ENCODE measurements at places on chromosomes 7 and 10. TPM values are rescaled to one million over a fixed set of nuclear protein-coding genes. Genes with fewer than 3 reads are reported as not detected.
A peak's percentile ranks its signal among the peaks of the same experiment; 100 is the strongest.

GRCh38 chr7:101370836-101371235 lies 8.2 kb downstream of the COL26A1 start:
- DNase-seq: no peak

DNA sequence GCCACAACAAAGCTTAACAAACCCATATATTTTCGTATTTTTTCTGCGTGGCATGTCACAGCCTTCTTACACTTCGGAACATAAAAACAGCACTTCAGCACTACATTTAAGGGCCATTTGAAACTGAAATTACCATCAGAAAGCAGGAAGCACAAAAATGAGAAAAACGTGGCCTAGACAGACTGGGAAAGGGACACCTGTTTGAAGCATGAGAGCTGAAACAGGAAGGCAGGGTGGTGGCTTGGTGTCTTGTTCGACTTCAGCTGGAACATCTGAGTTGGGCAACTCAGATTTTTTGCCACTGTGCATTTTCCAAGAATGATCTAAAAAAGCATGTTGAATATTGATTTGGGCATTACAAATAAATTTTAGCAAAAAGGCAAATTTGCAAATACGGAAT lies 243.2 kb downstream of the ELMO1 start:
- DNase-seq: no peak

PDE6C gene
- total RNA-seq: not detected

- no peak for DNase-seq
Observed at GRCh38 chr7:139106959-139107358, 2.6 kb downstream of the ZC3HAV1 start.

RAB19 gene
- not detected for total RNA-seq

DNA sequence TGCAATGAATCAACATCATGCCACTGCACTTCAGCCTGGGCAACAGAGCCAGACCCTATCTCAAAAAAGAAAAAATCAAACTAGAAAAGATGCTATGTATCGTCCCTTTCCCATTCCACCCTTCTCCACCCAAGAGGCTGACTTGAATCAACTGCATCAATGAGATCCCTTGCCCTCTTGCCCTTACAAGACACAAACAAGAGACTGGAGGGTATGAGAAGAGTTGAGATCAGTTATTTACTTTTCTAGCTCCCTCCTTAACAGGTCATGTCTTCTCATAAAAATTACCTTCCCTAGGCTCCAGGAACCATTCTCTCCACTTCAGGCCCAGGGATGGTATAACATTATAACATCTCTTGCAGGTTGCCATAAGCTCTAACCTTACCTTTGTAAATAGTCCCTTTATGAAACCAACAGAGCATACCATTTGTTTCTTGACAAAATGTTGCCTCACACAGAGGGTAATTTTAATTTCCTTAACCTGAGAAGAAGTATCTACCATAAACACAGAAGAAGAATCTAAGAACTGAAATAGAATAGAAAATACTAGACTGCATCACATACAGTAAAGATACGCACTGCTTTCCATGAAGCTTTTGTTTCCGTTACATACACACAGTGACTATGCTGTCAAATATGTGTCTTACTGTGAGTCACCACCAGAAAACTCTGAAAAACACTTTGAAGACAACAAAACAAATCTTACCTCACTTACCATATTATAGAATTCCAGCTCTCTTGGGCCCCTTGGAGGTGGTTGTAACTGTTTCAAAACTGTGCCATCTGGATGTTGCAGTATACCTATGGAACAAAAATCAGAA lies 30.5 kb downstream of the IPMK start:
- peak; percentile 94 for DNase-seq

PGAM2 gene
- not detected for total RNA-seq

GRCh38 chr7:99928994-99929729 lies at the start of gene GJC3:
GJC3 (minus strand) TSS chr7:99929620; CDS start chr7:99929620, 0 bp downstream.
- peak; percentile 74 for DNase-seq

DNA sequence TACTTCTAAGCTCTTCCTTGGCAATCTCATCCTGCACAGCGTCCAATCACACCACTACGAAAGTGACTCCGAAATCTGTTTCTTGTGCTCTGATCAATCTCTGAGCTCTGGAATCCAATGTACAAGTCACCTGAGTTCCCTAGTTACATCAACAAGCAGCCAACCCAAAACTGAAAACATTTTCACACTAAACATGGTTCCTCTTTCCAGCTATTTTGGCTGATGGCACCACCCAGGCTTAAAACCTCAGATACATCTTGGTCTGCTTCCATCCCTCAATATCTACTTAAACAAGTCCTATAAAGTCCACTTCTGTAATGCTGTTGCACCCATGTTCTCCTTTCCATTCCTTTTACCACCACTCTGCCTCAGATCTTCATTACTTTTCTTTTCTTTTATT lies 3.6 kb downstream of the BLOC1S2 start:
- no peak for DNase-seq

DNA sequence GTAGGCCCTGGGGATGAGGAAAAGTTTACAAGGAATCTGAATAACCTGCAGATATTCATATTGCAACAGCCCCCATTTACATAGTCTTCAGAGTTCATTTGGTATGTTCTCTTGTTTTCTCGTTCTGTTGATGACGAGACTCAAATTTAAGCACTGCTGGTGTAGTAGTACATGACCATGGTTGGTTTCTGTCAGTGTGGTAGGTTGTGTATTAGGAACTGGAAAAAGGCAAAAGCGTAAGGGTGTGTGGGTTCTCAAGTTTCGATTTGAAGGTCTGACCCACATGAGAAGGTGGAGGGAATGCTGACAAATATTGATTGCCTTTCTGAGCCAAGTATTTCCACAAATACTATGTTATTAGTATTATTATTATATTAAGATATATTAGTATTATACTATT lies 151.7 kb downstream of the AUTS2 start:
- no peak for DNase-seq

DNA sequence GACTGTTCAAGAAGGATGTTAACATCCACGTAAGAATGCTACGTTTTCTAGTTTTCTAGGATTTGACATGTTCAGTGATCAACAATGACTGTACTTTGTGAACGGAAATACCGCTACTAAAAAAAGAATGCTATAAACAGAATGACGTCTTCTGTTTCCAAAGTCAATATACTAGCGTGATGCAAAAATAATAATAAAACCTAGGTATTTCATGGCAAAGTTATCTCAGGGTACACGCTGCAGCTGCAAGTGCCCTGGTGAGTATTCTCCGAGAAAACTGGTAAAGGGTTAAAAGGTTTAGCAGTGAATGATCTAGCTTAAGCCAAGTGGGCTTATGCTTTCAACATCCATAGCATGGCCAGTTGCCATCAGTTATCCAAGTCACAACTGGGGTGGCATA lies 653.3 kb upstream of the PFKP start:
- peak; percentile 13 for DNase-seq

OGDHL gene
- total RNA-seq: 10.7 TPM

DPY19L1 gene
- total RNA-seq: 58.3 TPM

DNA sequence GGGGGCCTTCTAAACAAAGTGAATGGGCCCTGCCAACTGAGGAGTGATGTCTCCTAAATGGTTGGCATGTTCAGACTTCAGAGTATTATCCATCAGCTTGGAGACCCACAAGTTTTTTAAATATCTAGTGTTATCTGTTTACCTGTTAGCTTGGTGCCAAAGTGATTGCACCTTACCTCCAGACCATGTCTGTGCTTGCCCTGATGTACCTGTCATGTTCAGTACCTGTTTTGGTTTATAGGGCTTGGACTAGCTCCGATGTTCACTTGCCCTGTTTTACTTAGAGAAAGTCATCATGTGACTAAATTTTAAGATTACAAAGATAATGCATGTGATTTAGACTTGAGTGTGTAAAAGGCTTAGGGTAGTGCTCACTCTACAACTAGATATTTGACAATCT lies 67.7 kb downstream of the CNNM2 start:
- DNase-seq: no peak

DNA sequence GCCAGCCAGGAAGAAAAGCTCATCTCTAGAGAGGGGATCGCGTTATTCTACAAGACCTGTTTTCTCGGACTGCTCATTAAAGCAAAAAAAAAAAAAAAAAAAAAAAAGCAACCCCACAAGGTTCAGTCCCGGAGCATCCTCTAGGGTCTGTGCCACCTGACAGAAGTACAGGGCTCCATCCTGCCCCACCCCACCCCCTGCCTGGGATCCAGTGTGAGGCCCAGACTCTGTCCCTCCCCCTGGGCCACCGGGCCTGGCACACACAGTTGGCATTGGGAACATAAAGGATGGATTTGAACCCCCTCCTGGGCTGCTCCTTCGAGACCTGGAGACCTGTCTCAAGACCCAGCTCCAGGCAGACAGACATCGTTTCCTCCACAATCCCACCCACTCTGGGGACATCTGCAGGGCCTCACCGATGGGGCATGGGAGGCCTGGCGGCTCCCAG lies 688 bp downstream of the ORAI2 start:
- DNase-seq: peak; percentile 37

DNA sequence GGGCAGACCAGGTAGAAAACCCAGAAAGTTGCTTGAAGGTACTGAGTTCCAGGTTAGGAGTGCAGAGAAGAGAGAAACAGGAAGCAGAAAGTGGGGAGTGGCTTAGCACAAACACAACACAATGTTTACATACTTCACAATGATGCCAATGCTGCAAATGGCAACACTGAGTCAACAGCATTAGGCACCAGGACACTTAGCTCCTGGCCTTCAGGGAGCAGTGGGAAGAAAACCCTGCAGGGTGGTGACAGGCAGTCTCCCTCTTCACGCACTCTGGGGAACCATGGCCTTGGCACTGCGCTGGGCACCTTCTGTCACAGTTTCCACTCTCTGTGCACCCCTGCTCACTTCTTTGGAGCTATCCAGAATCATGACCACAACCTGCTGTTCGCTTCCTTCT lies 7.3 kb downstream of the ICA1 start:
- no peak for DNase-seq

GRCh38 chr7:38669965-38670520 lies 38.9 kb upstream of the AMPH start:
- DNase-seq: no peak

- DNase-seq: no peak
Observed at GRCh38 chr7:50409856-50410745, 40.0 kb downstream of the FIGNL1 start.

NCF1 gene
- total RNA-seq: not detected

IDI2 gene
- not detected for total RNA-seq

ECHDC3 gene
- total RNA-seq: 2.1 TPM

DNA sequence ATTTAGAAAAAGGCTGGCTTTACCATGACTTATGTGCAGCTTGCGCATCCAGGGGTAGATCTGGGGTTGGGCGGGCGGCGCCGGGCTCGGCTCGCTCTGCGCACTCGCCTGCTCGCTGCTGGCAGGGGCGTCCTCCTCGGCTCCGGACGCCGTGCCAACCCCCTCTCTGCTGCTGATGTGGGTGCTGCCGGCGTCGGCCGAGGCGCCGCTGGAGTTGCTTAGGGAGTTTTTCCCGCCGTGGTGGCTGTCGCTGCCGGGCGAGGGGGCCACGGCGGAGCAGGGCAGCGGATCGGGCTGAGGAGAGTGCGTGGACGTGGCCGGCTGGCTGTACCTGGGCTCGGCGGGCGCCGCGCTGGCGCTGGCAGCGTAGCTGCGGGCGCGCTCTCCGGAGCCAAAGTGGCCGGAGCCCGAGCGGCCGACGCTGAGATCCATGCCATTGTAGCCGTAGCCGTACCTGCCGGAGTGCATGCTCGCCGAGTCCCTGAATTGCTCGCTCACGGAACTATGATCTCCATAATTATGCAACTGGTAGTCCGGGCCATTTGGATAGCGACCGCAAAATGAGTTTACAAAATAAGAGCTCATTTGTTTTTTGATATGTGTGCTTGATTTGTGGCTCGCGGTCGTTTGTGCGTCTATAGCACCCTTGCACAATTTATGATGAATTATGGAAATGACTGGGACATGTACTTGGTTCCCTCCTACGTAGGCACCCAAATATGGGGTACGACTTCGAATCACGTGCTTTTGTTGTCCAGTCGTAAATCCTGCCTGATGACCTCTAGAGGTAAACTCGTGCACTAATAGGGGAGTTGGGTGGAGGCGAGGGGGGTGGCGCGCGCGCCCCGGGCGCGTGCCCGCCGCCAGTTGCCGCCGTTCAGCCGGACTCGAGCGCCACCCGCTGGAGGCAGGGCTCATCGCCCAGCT lies at the start of gene HOXA5:
Gene HOXA5 (minus strand): TSS at position 659 of the 927 bp plus-strand sequence. CDS start 74 bp downstream, at position 585.
- DNase-seq: no peak

DNA sequence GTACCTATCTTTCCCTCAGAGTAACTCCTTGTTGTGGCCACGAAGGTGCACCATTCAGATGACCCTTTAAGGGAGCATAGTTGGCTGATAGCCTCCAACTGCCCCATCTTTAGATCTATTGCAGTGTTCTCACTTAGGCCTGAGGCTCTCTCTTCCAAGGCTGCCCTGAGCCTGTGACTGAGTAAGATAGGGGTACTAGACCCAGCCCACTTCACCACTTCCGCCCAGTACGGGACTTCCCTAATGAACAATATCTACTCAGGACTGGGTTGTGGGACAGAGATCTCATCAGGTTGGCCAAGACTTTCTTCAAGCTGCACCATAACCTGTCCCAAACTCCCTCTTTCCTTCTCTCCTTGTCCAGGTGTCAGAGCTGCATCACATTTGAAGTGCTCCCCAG lies 5.7 kb upstream of the GNAI1 start:
- no peak for DNase-seq

Data from HT1080 (cell line).